Suprapubic skin (tissue), 4 donors: ENCODE measurements at places on chromosomes 11 and 22.

GRCh38 chr11:126061707-126062678 is 673 bp downstream of the CDON start:
- DNase-seq, result peak; percentile 85

DNA sequence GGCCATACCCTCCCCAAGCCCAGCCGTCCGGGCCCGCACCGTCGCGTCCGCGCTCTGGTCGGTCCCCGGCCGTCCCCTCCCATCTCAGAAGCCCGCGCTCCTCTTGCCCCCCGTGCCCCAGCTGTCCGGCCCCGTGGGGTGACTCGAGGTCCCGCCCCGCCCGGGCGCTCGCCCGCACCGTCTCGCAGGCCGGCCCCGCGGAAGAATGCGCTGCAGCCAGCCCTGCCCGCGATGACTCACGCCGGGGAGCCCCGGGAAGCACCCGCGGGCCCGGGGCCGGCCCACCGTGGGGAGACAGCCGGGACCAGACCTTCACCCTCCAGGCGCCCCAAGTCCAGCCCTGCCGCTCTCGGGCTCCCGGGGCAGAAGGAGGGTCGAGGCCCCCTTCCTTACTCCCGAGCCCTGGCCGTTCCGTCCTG is 320 bp upstream of the PHLDA2 start:
- DNase-seq, result no peak

DNA sequence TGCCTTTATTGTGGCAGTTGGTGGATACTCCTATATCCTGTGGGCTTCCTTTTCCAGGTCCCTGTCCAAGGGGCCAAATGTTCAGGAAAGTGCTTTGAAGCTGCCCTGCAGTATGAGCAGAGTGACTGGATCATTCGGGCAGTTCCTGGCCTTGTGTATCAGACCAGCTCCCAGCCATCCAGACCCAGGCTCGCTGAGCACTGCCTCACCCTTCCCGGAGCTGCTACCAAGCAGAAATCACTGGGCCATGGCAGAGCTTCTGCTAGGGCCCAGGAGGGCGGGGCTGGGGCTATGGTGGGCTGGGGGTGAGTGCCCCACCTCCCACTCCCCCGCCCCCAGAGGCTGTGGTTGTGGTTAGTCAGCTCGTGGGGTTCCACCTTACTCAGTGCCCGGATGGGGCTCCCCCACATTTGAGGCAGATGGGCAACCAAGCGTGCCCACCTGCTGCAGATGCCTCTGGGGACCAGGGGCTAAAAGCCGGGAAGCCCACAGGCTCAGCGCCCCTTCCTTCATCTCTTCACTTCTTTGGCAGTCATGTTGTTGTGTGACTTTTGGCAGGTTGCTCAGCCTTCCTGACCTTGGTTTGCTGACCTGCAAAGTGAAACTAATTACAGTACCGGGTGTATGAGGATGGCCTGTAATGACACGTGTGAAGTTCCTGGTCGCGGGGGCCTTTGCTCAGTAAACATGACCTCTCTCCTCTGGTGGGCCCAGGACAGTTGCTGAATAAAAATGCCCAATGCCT is 2.1 kb upstream of the LRRC32 start:
- no peak for DNase-seq

DNA sequence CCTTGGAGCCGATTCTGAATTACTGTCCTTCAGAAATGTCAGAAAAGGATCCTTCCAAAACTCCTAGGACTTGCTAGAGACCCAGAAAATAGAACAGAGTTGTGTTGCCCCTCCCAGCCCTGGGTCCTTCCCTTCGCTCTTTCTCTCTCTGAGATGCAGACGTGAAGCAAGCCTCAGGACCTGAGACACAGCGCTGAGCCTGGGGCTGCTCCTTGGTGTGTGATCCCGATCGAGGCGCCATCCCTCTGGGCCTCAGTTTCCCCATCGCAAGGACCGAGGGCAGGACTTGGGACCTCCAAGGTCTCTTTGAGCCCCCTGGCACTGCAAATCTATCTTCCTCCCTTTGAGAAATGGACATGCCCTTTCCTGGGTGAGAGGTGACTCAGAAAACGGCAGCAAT is 533.5 kb downstream of the TBC1D22A start:
- no peak for DNase-seq

GRCh38 chr11:47460571-47461235 is 11.8 kb upstream of the RAPSN start:
- no peak for DNase-seq
